GM12865 (cell line): ENCODE measurements at places on chromosomes 13 and 19.
A peak's percentile ranks its signal among the peaks of the same experiment; 100 is the strongest.

DNA sequence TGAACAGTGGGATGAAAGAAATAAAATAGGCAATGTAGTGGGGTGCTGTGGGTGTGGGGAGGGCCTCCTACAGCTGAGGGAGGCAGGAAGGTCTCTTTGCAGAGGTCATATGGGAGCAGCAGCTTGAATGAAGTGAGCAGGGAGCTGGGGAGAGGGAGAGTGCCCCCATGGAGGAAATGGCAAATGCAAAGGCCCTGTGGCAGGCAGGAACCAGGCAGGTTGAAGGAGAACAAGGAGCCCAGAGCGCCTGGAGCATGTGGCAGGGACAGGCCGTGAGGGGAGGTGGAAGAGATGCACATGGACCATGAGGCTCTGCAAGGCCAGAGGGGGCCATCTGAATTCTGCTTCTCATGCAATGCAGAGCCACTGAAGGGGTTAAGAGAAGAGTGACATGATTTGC, 191.8 kb downstream of the URI1 start:
- no peak for DNase-seq

GRCh38 chr19:28456708-28457320, 756.1 kb downstream of the UQCRFS1 start:
- DNase-seq = peak; percentile 14

- peak; percentile 85 for DNase-seq
Observed at GRCh38 chr19:2227415-2228156, 8.5 kb downstream of the PLEKHJ1 start.

DNA sequence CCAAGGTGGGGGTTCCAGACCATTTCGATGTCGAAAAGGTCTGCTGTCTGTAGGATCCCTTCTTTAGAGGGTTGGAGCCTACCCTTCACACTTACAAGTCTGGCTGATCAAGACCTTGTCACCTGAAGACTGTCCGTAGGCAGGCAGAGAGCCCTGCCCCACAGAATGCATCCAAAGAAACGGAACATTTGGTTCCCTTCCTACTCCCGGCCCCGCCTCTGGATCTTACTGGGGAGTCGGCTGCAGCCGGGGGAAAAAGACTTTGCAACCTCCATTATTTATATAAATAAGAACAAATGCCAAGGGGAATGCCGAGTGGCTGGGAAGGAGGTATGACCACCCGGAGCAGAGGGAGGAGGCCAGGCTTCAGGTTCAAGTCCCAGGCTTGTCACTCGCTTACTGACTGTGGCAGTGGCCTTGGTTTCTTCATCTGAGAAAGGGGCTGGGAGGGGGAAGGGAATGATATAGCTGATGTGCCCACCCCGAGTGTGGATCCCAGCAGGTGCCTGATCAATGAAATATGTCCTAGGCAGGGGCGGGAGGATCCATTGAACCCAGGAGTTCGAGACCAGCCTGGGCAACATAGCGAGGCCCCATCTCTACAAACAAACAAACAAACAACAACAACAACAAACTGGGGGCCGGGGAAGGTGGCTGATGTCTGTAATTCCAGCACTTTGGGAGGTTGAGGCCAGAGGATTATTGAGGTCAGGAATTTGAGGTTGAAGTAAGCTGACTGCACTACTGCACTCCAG, 48.7 kb downstream of the RFX2 start:
- DNase-seq = no peak

DNA sequence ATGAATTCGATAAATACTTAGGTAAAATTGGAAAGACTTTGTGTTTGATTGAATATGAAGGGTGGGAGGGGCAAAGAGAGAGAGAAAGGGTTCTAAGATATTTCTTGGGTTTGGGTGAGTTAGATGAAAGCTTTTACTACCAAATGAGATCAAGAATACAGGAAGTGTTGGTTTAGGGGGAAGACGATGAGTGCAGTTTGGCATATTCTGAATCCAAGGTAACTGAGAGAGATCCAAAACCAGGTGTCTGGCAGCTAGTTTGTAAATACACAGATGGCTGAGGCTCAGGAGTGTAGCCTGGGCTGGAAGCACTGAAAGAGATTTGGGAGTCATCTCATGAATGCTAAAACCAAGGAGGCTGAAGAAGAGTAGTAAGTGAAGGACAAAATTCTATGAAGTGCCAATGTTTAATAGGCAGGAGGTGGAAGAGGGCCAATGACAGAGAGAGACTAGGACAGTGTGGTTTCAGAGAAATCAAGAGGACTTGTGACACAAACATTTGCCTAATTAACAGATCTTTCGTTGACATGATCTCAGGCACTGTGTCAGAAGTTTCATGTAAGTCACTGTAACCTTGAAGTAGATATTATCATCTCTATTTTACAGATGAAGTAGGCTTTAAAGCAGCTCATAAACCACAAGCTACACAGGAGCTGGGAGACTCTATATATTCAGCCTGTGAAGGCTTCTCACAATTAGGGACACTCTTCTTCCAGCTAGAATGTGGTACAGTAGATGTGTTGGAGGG, 70.2 kb upstream of the ZDHHC20 start:
- DNase-seq = no peak

DNA sequence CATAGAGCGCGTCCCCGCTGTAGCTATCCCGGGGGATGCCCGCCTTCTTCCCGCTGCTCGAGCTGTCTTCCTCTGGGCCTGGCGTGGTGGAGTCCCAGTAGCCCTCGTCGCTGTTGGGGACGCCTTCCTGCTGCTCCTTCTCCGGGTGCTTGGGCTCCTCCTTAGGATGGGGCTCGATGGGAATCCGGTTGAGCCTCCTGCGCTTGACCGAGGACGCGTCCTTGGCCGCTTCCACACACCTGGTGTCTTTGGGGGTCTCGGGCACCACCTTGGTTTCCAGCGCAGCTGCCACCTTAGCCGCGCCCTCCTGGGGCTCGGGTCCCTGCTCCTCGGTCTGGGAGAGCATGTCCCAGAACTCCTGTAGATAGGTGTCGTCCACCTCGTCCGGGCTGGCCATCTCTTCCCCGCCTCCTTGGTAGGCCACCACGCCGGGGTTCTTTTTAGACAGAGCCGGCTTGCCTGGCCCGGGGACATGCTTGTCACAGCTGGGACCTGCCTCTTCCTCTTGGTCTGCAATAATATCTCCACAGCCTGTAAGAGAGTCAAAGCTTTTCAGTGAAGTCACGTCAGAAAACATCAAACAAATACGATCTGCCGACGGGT, 2.0 kb downstream of the AMER2 start:
- DNase-seq = no peak

DNA sequence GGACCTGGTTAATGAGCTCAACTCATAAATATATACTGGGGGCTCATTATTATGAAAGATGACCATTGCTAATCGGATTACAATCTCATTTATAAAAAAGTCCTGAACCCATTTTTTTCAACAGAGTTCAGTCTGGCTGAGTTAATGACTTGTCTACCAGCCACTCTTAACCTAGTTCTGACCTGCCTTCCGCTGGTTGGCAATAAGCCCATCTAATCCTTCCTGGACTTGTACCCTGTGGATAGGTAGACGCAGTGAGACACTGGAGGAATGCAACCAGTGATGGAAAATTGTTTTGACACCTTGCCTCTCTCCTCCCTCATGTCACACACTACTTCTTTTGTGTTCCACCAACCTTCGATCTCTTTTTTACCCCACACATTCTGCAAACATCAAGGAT, 279.9 kb downstream of the FOXO1 start:
- no peak for DNase-seq

GRCh38 chr19:1041835-1042685, 2.2 kb downstream of the ABCA7 start:
- no peak for DNase-seq

GRCh38 chr13:41658057-41658661, 200.8 kb downstream of the RGCC start:
- DNase-seq = no peak

DNA sequence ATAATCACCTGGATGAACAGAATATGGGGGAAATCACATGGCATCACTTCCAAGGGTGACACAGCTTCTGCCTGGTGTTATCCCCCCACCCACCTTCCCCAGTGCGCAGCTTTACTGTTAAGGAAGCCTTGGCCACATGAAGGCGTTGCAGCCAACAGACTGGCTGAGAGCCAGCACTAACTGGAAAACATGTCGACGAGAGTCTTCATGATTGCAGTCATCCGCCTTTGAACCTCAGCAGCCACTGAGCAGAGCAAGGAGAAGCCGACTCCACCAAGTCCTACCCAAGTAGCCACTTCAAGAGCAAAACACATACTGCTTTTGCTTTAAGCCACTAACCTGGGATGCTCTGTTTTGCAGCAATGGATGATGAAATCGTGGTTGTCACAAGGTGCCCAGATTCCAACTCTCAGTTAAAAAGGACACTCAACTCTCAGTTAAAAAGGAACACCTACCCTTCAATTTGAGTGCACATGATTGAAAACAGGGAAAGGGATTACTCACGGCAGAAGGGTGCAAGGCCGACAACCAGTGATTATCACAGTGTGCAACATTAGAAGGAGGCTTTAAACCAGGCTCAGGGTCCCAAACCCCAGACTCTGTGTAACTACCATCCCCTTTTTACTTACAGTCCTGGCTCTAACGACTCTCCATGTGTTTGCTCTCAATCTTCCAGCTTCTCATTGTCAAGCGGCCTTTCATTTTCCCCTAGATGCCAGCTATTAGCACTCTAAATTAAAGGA, 149.1 kb downstream of the KLF12 start:
- no peak for DNase-seq

DNA sequence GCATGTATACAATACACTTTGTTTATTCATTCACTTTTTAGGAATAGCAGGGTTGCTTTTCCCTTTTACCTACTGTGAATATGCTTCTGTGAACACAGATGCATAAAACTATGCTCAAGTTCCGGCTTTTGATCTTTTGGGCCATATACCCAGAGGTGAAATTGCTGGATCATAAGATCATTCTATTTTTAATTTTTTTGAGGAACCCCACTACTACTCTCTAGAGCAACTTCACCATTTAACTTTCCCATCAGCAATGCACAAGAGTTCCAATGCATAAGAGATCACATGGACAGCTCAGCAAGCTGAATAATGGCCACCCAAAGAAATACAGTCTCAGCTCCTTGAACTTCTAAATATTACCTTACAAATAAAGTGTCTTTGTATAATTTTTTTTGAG, 17.0 kb upstream of the SIGLEC10 start:
- DNase-seq = no peak

GRCh38 chr13:97435794-97436193, 1.8 kb downstream of the RAP2A start:
- DNase-seq = peak; percentile 66

DNA sequence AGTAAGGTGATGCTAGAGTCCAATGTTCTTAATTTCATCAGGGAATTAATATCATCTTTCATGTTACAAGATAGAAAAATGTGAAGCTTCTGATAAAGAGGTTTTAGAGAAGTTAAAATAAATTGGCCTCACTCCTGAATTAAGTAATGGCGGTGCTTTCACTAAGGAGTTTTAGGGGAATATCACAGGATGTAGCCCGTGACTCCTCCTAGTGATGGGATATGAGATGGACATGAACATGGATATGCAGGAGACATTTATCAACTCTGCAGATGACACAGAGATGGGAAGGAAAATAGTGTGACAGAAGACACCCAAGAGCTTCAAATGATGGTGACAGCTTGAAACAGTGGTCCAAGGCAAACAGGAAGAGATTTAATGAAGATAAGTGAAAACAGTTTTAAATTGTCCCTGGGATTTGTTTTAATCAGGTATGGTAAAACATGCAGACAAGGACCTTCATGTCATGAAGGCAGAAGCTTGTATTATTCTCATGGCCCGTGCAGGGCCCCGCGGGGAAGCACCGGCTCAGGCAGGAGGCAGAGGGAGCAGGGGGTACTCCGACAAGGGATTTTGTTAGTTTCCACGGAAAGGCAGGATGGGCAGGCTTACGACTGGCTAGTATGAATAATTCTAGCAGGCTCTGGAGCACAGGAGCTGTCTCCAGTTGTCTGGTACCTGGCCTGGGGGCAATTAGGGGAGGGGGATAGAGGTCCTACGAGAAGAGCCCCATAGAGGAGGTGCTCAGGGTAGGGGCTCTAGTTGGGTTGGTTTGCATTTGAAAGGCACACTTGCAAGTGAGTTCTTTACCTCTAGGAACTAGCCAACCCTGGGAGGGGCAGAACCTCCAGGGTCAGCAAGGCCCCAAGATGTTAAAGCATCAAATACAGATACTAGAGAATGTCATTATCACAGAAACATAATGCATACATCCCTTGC, 38.7 kb upstream of the FARP1 start:
- no peak for DNase-seq

DNA sequence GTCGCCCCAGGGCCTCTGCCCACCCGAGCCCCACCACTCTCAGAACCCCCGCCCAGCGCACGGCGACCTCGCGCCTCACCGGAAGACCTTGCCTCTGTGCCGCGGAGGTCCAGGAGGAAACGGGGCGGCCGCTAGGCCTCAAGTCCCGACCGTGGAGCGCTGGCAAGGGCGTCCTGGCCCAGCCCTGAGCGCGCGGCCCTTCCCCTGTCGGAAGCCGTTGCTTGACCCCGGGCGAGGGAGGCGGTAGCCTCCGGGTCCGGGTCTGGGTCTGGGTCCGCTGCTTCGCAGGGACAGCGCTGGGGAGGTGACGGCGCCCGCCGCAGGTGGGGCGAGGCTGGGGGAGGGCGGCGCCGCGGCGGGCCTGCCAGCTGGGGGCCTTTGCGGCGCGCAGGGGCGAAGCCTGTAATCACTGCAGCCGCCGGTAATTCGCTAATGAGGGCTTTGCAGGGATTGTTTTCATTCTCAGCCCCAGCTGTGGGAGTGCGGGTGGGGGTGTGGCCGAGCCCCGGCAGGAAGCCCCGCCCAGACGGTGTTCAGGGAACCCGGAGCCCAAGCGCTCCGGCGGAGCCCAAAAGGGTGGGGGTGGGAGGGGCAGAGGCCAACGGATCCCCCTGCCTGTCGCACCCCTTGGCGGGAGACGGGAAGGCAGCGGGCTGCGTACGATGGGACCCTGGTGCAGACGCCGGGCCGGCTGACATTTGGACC, 8.6 kb downstream of the C19orf25 start:
- peak; percentile 36 for DNase-seq

DNA sequence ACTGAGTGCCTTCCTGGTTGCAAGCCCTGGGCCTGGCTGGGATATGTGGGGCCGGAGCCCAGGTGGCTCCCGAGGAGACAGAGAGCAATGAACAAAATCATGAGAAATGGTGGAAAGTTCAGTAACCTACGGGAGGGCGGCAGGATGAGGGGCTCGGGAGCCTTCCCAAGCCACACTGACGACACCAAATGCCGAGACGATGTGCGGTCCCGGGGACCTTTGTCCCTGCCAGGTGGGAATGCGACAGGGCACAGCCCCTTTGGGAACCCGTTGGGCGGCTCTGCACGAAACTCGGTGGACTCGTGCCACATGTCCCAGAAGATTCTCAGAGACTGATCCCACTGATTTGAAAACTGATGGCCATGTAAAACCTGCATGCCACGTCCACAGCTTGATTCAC, 11.7 kb upstream of the ZNF14 start:
- DNase-seq = no peak

- DNase-seq = no peak
Observed at GRCh38 chr19:2320049-2320448, 8.3 kb downstream of the LSM7 start.

- DNase-seq = peak; percentile 88
Observed at GRCh38 chr19:11279505-11280236, 16.3 kb upstream of the TSPAN16 start.
